ENCODE measurements at places on chromosomes 2 and 18. TPM values are rescaled to one million over a fixed set of nuclear protein-coding genes. Genes with fewer than 3 reads are reported as not detected.

Gene CABYR
- total RNA-seq: 6.9 TPM

Gene UPP2
- total RNA-seq: not detected

Gene LONRF2
- total RNA-seq: not detected

Gene COL3A1
- total RNA-seq: 1,834 TPM

Gene SP140L
- 4.0 TPM for total RNA-seq

Gene ELOA2
- not detected for total RNA-seq

Gene LIPG
- 2.5 TPM for total RNA-seq

Gene LCT
- 0.08 TPM for total RNA-seq

Gene RAX
- not detected for total RNA-seq

Gene SLC4A5
- total RNA-seq: 0.48 TPM

Gene MYL1
- not detected for total RNA-seq

Gene SCN2A
- 0.26 TPM for total RNA-seq

Gene TDRD15
- total RNA-seq: not detected

Gene RFX8
- 0.16 TPM for total RNA-seq

Gene NAT8
- total RNA-seq: not detected

Gene SLC5A7
- not detected for total RNA-seq

Gene CGREF1
- 4.6 TPM for total RNA-seq

Gene CDK5R2
- not detected for total RNA-seq

Gene LMAN1
- 231 TPM for total RNA-seq

Gene NPHP1
- total RNA-seq: 2.8 TPM

Gene PROC
- total RNA-seq: 0.13 TPM

Gene COLEC12
- total RNA-seq: 4.0 TPM

Gene OTOS
- not detected for total RNA-seq

Gene C2orf72
- total RNA-seq: 0.26 TPM

Gene RAB6D
- total RNA-seq: not detected

Gene SPRED2
- total RNA-seq: 18.4 TPM

Gene CNDP1
- total RNA-seq: not detected

Gene KIF5C
- 0.24 TPM for total RNA-seq

Gene GPR35
- not detected for total RNA-seq

Gene TUBA3E
- not detected for total RNA-seq
